ENCODE measurements at places on chromosomes 7 and 10. TPM values are rescaled to one million over a fixed set of nuclear protein-coding genes. Genes with fewer than 3 reads are reported as not detected.

Gene MSMB
- total RNA-seq = not detected

Gene OPN4
- not detected for total RNA-seq

Gene ACSM6
- total RNA-seq = not detected

Gene POLR2J
- 47.3 TPM for total RNA-seq

Gene TAS2R3
- 1.5 TPM for total RNA-seq

Gene NPY4R2
- not detected for total RNA-seq

Gene SPDYE16
- 0.06 TPM for total RNA-seq

Gene AEBP1
- total RNA-seq = 228 TPM

Gene ZPBP
- not detected for total RNA-seq

Gene MYH16
- not detected for total RNA-seq

Gene CARD11
- 0.13 TPM for total RNA-seq

Gene NRCAM
- 1.6 TPM for total RNA-seq

Gene PLEKHS1
- total RNA-seq = not detected

Gene IL6
- total RNA-seq = 6.7 TPM

Gene FAM241B
- total RNA-seq = 0.19 TPM

Gene PPIF
- 12.5 TPM for total RNA-seq

Gene MCM10
- total RNA-seq = 5.2 TPM

Gene SEMA3C
- total RNA-seq = 39.1 TPM

Gene CALHM3
- total RNA-seq = not detected

Gene VGF
- total RNA-seq = not detected

Gene VAX1
- total RNA-seq = not detected

Gene KIF11
- total RNA-seq = 21.5 TPM

Gene POLR3A
- total RNA-seq = 22.9 TPM
